ENCODE measurements at places on chromosomes 12 and 14.

DNA sequence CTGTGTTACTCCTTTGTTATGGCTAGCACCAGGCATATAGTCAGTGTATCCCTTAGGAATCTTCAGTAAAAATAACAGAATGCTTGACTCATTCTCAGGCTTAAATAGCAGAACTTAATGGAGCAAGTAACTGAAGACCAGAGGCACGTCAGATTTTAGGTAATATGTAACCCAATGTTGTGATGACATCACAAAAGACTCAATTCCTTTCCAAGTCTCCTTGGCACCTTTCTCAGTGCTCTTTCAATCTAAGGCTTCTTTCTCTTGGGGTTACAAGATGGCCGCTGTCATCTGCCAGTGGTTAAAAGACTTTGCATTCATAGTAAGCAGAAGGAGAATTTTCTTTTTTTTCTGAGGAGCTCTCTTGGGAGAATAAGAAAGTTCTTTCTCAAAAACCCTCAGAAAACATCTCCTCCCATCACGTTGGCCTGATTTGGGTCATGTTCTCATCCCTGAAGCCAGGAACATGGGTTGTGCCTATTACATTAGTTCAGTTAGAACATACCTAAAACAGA lies 33.4 kb upstream of the DCN start:
- DNase-seq = no peak

DNA sequence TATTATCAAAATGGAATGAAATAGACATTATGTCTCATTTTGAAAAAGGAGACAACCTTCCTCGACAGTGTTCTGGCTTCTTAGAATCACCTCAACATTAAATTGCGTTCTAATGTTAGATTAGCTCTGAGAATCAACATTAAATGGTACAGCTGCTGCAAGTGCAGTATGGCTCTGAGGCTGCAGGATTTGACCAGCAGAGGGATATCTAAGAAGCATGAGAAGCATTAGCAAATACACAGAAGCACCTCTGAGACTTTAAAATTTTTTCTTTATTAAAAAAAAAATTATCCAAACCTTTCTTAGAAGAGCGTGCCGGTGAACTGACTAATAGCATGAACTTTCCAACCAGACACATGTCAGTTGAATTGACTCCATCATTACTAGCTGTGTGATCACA lies 253.4 kb upstream of the LRIG3 start:
- DNase-seq = no peak

DNA sequence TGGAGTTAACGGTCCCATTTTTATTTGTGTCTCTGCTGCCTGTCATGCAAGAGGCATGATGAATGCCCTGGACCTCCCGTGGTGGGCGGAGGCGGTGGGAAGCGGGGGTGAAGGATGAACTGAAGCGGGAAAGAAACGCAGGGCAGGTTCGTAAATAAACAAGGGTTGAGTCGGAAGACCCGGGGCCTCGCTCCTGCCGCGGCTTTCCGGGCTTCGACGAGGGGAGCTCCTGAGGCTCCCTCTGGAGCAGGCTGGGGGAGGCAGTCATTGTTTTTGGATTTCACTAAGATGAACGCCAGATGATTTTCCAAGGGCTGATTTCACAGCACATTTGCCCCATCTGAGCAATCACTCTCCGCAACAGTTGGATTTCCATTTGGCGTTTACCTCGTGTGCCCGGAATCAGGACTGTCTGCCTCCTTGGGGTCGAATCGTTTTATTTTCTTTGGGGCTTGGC lies 130.2 kb downstream of the SLC38A6 start:
- no peak for DNase-seq

DNA sequence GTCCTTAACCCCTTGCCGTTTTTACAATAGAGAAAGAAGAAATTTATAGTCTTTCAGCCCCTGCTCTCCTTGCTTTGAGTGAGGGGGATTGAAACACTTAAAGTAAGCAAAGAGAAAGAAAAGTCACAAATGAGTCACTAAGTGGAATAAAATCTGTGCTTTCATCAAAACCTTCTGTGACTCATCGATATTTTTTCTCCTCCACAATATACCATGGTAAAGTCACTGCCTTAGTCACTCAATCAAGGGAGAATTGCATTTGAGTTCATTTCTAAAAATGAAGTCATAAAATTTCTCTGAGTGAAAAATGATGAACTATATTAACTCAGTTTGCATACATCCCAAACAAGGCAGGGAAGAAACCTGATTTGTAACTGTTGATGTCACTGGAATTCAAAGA lies 470.3 kb downstream of the FOXG1 start:
- no peak for DNase-seq

GRCh38 chr12:75477137-75477536 lies 3.4 kb upstream of the GLIPR1 start:
- no peak for DNase-seq

DNA sequence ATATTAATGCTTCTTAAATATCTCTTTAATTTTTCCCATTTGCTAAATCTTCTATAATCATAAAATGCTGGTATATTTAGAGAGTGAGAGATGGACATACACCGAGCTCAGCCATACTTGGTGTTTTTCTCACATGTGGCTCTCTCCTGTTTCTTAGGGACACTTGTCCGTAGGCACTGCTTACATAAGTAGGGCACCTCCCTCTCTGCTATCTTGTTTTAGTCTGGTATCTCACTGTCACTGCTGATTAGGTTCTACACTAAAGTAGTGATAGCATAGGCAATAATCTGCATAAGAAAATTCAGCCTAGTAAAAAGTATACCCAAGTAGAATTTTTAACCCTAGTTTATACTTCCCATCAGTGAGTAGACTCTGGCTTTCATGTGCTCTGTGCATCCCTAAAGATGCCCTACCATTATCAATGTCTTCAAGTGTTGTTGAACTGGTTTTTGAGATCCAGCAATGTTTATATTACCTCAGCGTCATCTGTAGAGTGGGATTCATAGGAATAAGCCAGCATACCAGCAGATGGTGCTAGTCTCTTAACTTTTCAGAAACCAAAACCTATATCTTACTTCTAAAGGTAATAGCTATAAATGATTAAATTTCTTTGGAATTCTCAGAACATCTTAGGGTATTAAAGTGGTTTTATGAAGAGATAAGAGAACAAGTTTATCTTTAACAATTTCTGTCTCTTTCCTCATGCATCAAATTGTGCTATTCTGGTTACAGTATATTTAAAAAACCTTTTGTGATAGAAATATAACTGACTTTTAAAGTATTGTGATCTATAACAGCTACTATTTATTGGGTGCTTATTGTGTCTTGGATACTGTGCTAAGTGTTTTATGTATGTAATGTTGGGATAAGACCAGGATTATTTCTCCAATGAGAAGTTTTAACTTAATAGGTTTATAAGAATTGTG lies 32.9 kb downstream of the ARID2 start:
- peak; percentile 32 for DNase-seq

DNA sequence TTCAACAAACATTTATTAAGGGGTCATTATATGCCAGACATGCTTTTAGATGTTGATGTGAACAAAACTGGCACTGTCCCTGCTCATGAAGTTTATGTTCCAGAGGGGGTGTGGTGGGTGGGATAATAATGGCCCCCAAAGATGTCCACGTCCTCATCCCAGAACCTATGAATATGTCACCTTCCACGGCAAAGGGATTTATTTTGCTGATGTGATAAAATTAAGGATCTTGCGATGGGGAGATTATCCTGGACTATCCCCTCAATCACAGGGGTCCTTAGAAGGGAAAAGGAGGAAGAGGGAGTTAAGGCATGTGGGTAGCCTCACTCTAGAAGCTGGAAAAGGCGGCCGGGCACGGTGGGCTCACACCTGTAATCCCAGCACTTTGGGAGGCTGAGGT lies 1.7 kb upstream of the SLC48A1 start:
- DNase-seq = no peak

- no peak for DNase-seq
Measured at GRCh38 chr14:28987516-28987915, 220.9 kb downstream of the FOXG1 start.

GRCh38 chr12:92396647-92397252 lies 251.1 kb upstream of the BTG1 start:
- DNase-seq = no peak

DNA sequence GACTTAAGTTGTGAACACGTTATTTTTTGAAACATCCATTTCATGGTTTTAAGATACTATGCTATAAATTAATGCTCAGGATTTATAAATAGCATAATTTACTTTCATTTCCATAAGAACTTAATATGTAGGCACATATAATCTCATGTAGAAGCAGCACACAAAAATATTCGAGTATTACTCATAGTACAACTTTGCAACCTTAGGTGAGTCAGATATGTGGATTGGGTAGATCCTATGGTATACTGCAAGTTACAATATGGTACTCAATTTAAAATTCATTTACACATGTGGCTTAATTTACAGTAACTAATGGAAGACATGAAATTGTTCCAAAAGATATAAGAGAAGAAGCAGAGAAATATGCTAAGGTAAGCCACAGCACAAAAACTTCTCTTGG lies 26.0 kb downstream of the PSMA3 start:
- DNase-seq = no peak

Data from CD4-positive, alpha-beta T cell treated with Interleukin-12 subunit alpha and Interleukin-12 subunit beta, for 1 hour (primary cell).